ENCODE measurements at places on chromosomes 13 and 19.
A peak's percentile ranks its signal among the peaks of the same experiment; 100 is the strongest.

- no peak for DNase-seq
Observed at GRCh38 chr13:36997716-36998427, 1.3 kb downstream of the ALG5 start.

- DNase-seq: no peak
Observed at GRCh38 chr13:27599845-27600553, 20.3 kb downstream of the LNX2 start.

DNA sequence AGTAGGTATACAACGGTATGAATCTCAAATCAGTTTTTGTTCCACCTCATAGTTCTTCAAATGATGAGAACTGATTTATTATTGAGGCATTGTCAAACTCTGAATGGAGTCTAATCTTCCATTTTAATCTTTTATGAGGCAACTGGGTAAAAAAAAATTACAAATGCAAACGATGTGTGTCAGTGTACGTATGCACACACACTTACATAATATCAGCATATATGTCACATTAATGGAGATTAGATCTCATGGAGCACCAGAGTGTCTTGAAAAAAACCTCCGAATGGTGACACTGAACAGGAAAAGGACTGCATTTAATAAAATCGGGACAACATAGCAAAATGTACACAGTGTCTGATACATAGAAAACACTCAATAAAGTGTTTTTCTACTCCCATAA, 842.7 kb downstream of the EFNB2 start:
- no peak for DNase-seq

GRCh38 chr13:36919171-36919832, 736 bp downstream of the SMAD9 start:
- DNase-seq: no peak

GRCh38 chr19:16113727-16114126, 2.0 kb downstream of the RAB8A start:
- no peak for DNase-seq

GRCh38 chr19:58372311-58373133, 8.3 kb downstream of the ZNF837 start:
- no peak for DNase-seq

GRCh38 chr19:36113894-36114720, 568 bp downstream of the POLR2I start:
- DNase-seq: peak; percentile 31

- no peak for DNase-seq
Observed at GRCh38 chr13:42453091-42453645, 120.8 kb upstream of the TNFSF11 start.

DNA sequence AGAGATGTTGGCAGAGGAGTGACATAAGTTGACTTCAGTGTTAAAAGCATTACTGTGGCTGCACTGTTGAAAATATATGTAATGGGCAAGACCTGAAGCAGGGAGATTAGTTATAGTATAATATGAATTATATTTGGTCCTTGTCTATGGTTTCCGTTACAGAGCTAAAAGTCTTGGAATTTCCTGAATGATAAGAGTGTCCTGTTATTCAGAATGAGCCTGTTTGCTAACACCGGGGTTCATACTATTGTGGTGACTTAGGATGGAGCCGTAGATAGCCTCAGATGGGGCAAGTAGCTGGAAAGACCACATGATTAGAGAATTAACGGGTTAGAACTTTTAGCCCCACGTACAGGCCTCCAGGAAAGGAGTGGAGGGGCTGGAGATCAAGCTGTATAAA, 5.7 kb downstream of the USPL1 start:
- DNase-seq: no peak

DNA sequence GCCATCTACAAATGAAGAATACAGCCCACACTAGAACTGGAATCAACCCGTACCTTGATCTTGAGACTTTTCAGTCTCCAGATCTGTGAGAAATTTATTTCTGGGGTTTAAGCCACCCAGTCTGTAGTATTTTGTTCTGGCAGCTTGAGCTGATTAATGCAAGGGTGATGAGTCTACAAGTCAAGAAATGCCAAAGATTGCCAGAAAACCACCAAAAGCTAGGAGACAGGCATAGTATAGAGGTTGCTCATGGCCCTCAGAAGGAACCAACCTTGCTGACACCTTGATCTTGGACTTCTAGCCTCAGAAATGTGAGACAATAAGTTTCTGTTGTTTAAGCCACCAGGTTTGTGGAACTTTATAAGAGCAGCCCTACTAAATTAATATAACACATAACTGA, 428.2 kb upstream of the KLF12 start:
- DNase-seq: no peak

All from CD4-positive, alpha-beta T cell treated with Interleukin-21 for 1 hour (primary cell).